KG1 (cell line): ENCODE measurements at places on chromosomes 5 and 9.

- no peak for DNase-seq
Observed at GRCh38 chr9:92234514-92234913, 59.0 kb downstream of the IARS1 start.

- no peak for DNase-seq
Observed at GRCh38 chr5:137609127-137609526, 110.0 kb upstream of the SPOCK1 start.

GRCh38 chr5:55993013-55993412, 1.8 kb downstream of the IL6ST start:
- DNase-seq, result no peak

DNA sequence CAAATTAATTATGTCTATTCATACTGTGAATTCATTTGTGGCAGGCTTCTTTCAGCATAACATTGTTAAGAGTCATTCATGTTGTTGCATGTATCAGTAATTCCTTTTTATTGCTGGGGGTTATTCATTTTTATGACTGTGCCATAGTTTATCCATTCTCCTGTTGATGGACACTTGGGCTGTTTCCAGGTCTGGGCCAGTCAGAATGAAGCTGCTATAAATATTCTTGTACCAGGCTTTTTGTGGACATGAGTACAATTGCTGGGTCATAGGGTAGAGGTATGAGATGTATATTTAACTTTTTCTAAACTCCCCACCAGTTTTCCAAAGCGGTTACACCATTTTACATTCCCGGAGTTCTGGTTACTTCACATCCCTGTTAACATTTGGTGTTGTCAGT, 13.6 kb downstream of the PRPF4 start:
- no peak for DNase-seq

DNA sequence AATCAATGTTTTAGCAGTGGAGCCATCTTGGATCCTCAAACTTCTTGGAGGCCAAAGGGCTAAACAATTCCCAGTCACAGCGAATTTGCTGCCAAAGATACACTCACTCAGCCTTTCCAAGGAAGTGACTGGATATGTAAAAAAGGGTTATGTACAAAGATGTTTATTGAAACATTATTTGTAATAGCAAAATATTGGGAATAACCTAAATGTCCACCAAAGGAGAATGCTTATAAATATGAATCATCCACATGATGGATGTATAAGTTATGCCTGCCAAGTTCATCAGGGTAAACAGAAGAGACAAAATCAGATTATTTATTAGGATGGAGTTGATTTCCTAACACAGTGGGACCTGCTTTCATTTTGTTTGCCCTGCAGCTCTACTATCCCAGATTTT, 145.2 kb upstream of the ABCA1 start:
- no peak for DNase-seq

DNA sequence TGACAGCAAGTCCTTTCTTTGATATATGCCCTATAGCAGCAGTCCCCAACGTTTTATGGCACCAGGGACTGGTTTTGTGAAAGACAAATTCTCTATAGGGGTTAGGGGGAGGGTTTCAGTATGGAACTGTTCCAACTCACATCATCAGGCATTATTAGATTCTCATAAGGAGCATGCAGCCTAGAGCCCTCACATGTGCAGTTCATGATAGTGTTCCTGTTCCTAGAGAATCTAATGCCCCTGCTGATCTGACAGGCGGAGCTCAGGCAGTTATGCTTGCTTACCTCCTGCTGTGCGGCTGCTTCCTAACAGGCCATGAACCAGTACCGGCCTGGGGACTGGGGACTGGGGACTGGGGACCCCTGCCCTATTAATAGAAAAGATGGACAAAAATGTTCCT, 2.7 kb upstream of the RAPGEF6 start:
- no peak for DNase-seq

- DNase-seq, result no peak
Observed at GRCh38 chr5:127330116-127330515, 39.5 kb downstream of the MEGF10 start.

GRCh38 chr5:172506251-172506650, 51.9 kb upstream of the SH3PXD2B start:
- DNase-seq, result no peak

GRCh38 chr5:66849803-66850202, 253.6 kb downstream of the MAST4 start:
- DNase-seq, result no peak
